ENCODE measurements at places on chromosomes 12 and 14.

DNA sequence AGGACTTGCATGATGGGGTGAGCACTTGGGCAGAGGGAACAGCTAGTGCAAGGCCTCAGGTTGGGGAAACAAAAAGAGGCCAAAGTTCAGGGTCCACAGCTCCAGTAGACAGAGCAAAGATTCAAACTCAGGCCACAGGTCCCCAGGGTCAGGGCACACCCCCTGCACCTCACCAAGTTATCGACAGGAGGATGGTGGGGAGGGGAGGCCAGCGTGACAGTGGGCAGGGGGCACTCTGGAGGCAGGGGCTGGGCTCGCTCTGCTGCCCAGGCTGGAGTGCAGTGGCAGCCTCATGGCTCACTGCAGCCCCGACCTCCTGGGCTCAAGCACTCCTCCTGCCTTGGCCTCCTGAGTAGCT, 32.4 kb upstream of the ULK1 start:
- DNase-seq = no peak

DNA sequence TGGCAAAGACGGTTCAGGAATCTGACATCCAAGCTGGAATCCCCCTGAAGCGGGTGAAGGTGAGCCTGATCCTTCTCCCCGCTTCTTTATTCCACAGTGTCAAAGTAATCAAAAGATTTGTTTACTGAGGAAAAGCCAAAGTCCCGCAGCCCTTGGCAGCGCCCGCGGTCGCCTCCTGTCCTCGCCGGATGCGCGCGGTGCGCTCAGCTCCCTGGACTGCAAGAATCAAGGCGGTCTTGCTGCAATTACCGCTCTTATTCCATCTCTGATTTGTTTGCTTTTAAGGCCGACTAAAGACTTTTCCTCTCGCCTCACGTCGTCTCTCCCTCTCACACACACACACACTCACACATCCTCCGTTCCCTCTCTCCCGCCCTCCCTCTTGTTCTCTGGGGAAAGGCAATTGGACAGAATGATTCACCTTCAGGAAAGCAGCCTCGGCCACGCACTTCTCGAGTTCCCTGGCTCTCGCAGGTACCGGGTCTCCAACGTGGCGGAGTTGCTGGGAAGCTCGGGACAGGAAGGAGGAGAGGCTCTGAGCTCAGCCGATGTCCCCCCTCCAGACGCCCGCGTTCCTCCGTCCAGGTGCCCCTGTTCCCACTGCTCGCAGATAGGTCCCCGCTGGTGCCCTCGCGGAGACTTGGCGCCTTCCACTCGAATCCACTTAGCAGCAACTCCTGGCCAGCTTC, 68.6 kb upstream of the USP15 start:
- DNase-seq = peak; percentile 24

- DNase-seq = peak; percentile 72
These were observed 150.3 kb downstream of the DAD1 start for GRCh38 chr14:22438742-22439141.

DNA sequence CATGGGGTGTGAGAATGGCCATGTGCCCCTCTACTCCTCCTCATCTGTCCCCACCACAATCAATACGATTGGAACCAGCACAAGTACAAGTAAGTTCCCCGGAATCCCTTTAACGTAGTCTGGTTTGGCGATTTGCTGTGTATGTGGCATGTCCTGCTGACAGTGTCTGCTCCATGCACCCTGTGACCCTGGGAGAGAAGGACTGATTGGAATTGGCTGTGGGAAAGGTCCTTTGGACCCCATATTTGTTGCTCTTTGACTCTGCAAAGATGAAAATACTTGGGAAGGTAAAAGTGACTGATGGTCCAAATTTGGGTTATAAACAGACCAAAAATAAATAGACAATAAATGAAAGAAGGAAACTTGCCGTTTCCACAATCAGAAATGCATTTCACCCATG, 135.6 kb downstream of the SAMD4A start:
- DNase-seq = no peak

DNA sequence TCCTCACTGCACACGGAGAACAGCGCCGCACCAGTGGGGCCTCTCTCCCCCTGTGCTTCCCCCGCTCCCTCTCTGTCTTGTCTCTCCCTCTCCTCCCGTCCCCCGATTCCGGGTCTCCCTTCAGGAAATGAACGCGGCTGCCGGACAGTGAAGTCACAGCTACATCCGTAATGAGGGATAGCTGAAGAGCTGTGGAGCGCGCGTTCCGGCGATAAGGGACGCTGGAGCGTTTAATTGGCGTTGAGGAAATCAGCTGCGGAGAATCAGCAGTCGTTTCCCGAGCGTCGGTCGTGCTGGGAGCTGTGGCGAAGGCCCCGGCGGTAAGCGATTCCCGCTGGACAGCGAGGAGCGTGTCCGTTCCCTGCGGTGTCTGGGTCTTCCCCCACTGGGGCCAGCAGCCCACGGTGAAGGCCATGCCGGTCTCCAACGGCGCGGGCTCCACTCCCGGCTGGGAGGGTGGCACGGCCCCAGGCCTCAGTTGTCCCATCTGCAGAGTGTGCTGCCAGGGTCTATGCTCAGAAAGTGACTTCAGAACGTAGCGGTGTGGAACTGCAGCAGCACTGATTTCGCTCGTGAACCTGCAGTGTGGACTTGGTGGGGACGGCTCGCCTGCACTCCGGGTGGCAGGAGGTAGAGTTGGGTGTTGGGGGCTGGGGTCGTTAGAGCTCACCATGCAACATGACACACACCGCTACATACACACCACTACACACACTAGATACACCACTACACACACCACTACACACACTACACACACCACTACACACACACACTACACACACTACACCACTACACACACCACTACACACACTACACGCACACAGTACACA, 10.9 kb downstream of the NOC4L start:
- no peak for DNase-seq

DNA sequence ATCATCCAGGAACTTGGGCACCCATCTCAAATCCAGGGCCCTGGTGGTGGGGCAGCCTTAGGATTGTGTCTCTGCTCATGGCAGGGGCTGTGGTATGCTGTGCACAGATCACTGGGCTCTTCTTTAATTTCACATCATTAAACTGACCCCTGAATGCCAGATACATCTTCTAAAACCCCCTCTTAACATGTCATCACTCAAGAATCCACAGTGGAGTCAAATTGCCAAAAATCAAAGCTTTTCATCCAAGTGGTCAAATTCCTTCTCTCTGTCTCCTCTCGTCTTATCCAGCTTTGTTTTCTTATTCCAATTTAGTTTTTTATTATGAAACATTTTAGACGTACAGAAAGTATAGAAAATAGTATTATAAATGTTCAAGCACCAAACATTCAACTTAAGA, 97.5 kb downstream of the ADCK1 start:
- DNase-seq = no peak

DNA sequence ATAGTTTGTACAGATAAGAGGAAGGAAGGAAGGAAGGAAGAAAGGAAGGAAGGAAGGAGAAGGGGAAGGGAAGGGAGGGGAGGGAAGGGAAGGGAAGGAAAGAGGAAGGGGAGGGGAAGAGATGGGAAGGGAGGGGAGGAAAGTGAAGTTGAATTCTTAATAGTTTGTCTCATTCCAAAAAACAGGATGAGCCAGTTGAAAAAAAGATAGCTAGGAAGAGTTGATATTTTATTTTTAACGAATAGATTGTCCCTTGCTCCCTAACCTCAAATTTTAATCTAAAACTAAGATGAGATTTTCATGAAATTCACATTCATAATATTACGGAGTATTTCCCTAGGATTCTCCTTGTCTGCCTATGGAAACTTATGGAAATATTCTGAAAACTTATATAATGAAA, 80.7 kb downstream of the ZFC3H1 start:
- DNase-seq = no peak

GRCh38 chr12:119705182-119705581, 37.2 kb downstream of the PRKAB1 start:
- no peak for DNase-seq

- no peak for DNase-seq
These were observed 179.3 kb upstream of the ATF7IP start for GRCh38 chr12:14186193-14186502.

GRCh38 chr12:120537856-120538220, 3.7 kb downstream of the RNF10 start:
- no peak for DNase-seq

GRCh38 chr12:107395817-107396216, 289.8 kb upstream of the PWP1 start:
- DNase-seq = no peak

DNA sequence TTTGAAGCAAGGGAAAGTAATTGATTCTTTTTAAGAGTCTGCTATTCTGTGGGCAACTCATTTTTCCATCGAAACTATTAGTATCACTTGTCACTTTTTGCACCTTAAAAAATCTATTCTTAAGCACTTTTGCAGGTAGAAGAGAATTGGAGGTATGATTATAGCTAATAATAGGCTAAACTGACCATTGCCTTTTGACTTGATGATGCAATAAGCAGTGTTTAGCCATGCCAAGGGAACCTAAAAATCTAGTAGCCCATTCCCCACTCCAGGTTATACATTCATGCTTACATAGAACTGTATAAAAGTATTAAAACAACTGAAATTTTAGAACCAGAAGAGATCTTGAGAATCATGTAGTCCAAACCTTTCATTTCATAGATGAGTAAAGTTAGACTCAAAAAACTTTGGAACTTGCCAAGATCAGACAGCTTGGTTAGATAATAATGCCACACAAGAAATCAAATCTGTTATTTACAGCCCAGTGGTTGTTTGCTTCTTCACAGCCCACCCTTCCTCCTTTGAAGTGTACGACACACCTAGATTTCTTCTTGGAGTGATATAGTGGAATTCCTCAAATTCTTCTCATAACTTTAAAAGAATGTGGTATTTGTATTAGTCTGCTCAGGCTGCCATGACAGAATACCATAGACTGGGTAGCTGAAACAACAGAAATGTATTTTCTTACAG, 21.7 kb upstream of the GARIN2 start:
- no peak for DNase-seq

GRCh38 chr14:98908050-98908449, 363.9 kb downstream of the BCL11B start:
- DNase-seq = no peak

- no peak for DNase-seq
These were observed 1.9 kb upstream of the PRDM4 start for GRCh38 chr12:107762874-107763273.

- DNase-seq = no peak
These were observed 40.0 kb upstream of the PCNX4 start for GRCh38 chr14:60051721-60052221.

GRCh38 chr14:27386391-27386790, 788.6 kb upstream of the NOVA1 start:
- DNase-seq = no peak

DNA sequence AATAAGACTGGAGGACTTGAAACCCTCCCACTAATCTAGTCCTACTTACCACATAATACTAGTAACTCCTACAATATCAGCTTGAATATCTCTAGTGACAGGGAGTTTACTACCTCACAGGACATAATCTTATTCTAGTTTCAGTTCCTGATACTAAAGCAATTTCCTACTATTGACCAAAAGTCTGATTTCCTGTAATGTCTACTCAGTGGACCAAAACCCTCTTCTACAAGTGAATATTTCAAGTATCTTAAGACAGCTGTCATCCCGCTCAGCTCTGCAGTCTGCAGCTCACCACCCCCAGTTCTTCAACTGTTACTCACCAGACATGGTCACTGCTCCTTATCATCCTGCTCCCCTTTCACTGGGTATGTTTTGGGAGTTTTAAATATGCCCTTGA, 70.8 kb upstream of the TMCC3 start:
- no peak for DNase-seq

- DNase-seq = no peak
These were observed 16.0 kb upstream of the GPATCH2L start for GRCh38 chr14:76135722-76136121.

- peak; percentile 37 for DNase-seq
These were observed 103.9 kb downstream of the ZFP36L1 start for GRCh38 chr14:68688872-68689371.

- DNase-seq = peak; percentile 49
These were observed 23.5 kb downstream of the NOC4L start for GRCh38 chr12:132167611-132168310.

DNA sequence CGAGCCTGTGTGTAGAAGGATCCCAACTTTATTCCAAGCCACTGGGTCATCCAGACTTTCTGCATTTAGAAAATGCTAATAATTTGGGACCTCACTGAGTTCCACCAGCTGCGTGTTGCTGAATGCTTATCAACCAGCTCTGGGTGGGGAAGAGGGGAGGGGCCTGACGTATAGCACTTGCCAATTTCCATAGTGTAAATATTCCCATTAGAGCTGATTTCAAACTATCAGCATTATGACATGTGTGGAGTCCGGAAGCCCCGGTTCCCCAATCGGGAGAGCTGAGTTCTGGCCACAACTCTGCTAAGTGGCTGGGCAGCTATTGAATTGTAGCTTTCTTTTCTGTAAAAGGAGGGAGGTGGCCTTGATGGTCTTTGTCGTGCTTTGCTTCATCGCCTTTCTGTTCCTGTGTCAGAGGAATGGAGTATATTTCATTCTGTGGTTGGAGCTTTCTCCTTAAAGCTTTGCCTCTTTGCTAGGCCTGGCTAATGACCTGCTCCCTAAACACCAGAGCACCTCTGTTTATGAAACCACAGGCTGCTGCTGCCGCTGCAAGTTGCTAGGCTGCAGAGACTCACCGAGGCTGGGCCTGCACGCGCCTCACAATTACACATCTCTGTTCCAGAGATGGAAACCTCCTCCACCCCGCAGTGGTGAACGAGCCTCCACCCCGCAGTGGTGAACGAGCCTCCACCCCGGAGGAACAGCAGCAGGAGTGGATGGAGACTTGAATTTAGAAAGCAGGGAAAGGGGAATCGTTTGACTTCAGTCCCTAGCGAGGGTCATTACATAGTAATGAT, 7.7 kb upstream of the BCL7A start:
- DNase-seq = no peak

GRCh38 chr14:88422919-88423650, 37.6 kb downstream of the SPATA7 start:
- DNase-seq = no peak
